ENCODE measurements at places on chromosomes 1 and 21. TPM values are rescaled to one million over a fixed set of nuclear protein-coding genes. Genes with fewer than 3 reads are reported as not detected.

SAMSN1 gene
- polyA plus RNA-seq, result not detected

DNA sequence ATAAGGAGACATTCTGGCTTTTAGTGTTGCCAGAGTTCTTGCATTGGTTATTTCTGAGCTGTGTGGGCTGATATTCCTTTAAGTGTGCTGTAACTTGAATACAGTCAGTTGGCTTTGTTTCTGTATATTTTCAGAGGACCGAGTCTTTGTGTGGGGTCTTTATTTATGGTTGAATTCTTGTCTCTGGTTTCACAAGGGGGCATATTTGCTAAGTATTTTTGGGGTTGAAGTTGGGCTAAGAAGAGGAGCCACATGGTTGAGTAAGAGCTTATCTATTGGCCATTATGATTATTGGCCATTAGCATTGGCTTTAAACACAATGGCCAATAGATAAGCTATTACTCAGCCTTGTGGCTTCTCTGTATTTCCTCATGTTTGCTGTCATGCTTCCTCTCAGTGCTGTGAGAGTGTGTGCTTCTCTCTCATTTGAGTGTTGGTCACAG, 26.3 kb upstream of the PTGFR start:
- DNase-seq, result no peak

GRCh38 chr1:53822931-53823330, 15.2 kb downstream of the NDC1 start:
- no peak for DNase-seq

DNA sequence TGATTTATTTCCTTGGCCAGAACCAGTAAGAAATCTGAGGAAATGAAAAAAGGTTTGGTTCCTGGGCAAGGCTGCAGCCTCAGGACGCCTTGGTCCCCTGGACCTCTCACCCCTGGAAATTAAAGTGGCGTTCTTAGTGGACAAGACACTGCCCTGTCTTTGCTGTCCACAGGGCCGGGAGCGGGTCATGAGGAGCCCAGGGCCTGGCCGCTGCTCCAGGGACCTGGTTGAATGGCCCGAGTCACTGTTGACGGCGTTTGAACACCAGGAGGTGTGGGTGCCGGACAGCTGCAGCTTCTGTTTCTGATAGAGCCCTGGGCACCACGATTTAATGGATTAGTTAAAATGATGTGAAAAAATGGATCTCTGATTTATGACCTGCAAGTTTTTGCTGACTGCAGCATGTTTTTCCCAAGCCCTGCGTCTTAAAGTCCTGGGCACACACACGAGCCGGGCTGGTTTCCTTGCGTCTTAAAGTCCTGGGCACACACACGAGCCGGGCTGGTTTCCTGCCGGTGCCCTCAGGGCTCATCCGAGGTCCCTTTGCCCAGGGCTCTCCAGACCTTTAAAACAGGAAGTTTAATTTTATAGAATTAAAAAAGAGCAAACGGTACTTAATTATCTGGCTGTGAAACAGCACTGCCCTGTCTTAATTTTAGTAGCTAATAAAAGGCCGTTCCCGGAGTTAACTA, 74.1 kb upstream of the ACTRT2 start:
- no peak for DNase-seq

GRCh38 chr1:106366627-106367319, 689.7 kb upstream of the PRMT6 start:
- no peak for DNase-seq

- DNase-seq, result no peak
Measured at GRCh38 chr1:82836973-82837680, 1036.4 kb downstream of the ADGRL2 start.

GRCh38 chr1:97599447-97599846, 321.4 kb downstream of the DPYD start:
- no peak for DNase-seq

GRCh38 chr1:85983316-85983715, 173.3 kb downstream of the COL24A1 start:
- DNase-seq, result no peak

APCS gene
- polyA plus RNA-seq, result not detected

DNA sequence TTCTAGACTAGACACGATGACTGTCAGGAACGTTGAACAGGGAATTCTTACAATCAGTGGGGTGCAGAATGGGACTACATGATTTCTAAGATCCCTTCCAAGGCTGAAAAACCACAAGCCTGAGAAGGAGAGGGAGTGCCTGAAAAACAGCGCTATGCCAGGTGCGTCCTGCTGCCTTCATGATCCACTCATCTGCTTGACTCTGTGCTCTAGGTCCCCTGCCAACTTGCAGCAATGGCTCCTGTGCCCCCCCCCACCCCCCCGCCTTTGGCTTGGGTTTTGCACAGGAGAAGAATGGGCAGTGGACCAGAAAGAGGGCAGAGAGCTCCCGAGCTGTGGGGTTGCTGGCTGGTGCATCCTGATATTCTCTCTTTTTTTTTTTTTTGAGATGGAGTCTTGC, 5.9 kb downstream of the SLC2A7 start:
- no peak for DNase-seq

DNA sequence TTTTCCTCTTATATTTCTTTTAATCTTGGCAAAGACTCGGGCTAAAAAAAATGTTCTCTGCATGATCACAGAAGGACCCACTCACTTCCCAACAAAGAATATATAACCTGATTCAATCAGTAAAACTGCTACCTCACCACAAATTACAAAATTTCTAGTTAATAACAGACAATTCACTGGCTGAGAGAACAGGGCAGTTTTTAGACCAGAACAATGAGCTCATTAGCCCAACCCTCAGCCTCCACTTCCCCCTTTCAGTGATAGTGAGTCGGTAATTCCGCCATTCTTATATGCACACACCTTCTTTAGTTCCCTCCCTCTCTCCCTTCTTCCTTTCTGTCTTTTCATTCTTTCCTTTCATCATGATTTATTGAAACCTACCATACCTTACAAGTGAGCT, 8.9 kb downstream of the SIPA1L2 start:
- DNase-seq, result no peak

- no peak for DNase-seq
Measured at GRCh38 chr1:59831529-59831928, 16.8 kb downstream of the HOOK1 start.

- no peak for DNase-seq
Measured at GRCh38 chr1:150405660-150406059, 41.7 kb downstream of the RPRD2 start.

GRCh38 chr21:34603002-34603709, 11.8 kb downstream of the RCAN1 start:
- DNase-seq, result peak; percentile 46

DNA sequence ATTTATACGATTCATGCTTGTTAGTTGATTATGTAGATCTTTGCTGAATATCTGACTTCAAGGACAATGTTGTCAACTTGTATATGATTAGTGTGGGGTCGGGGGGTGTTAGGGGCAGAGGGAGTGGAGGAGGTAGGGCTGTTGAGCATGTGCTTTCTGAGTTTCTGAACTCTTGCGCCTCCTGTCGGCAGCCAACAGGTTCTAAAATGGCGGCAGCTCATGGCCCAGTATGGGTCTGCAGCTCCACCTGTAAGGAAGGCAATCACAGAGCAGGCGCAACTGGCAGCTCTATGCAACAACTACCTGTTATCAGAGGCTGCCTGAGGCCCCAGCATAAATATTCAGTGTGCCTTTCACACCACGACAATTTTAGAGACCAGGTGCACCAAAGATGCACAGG, 205.8 kb upstream of the PLXNA2 start:
- DNase-seq, result no peak

DNA sequence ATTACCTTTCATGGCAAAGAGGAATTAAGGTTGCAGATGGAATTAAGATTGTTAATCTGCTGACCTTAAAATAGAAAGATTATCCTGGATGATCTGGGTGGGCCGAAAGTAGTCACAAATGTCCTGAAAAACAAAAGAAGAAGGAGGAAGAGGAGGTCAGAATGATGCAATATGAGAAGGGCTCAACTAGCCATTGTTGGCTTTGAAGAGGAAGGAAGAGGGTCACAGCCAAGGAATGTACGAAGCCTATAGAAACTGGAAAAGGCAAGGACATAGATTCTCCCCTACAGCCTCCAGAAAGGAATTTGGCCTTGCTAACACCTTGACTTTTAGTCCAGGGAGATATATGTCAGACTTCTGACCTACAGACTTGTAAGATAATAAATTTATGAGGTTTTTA, 39.4 kb upstream of the FMOD start:
- no peak for DNase-seq

DNA sequence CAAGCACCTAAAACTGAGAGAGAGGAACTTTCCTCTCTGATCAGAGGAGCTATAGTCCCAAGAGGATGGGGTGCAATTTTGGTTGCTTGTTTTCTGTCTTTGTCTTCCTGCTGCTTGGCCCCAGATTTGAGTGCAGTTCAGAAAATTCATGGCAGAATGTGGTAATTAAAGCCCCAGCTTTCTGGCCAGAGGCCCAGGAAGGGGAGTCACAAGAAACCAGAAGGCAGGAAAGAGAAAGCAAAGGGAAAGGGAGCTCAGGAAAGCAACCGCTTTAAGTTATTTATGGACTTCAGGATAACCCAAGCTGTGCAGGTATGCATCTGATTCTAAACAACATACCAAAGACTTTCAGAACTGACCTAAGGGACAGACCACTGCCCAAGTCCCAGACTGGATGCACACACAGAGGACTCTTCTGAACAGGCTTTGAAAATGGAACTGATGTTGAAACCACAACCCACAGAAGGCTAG, 88.8 kb downstream of the ST3GAL3 start:
- no peak for DNase-seq

DNA sequence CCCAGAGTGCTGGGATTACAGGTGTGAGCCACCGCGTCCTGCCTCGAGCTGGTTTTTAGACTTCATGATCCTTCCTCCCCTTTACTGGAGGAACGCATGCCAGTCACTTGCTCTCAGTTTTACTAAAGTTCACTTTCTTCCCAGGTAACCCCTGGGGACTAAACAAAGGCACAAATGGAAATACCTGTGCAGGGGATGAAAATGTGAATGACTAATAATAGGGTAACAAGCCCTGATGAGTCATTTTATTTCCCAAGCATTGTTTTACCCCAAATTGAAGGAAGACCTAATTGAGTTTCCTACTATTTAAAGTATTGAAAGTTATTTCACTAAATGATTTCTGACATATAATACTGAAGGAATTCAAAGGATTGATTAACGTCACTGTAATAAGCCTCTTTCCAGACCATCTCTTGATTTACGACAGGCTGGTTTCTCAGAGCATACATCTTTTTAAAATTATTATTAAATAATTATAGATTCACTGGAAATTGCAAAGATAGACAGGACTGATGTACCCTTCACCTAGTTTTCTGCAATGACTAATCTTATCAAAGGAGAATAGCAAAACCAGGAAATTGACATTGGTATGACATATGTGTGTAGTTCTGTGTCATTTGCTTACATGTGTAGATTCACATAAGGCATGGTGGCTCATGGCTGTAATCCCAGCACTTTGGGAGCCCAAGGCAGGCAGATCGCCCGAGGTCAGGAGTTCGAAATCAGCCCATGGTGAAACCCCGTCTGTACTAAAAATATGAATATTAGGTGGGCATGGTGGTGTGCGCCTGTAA, 53.2 kb upstream of the SOD1 start:
- no peak for DNase-seq

EEIG2 gene
- polyA plus RNA-seq, result 6.1 TPM

CLCA1 gene
- polyA plus RNA-seq, result not detected

- DNase-seq, result no peak
Measured at GRCh38 chr1:28249866-28250295, 9.4 kb upstream of the SESN2 start.

LCE2C gene
- not detected for polyA plus RNA-seq

- DNase-seq, result no peak
Measured at GRCh38 chr1:228090613-228091081, 8.1 kb downstream of the ARF1 start.

VWA5B1 gene
- polyA plus RNA-seq, result not detected

DNA sequence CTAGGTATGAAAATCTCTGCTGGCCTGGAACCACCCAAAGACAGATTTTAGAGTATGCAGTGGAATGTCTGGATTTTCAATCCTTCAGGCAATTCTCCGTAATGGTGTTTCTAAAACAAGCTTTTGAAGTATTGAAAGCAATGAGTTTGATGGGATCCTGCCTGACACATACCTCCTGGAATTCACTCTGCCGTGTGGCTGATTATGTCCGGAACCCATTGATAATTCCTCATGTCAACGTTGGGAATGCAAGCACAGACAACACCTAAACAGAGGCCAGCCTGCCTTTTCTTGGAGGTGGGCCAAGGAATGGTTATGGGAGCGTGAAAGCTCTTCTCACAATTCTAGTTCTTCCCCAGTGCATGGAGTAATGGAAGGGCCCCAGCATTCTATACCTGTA, 168.9 kb upstream of the HMCN1 start:
- peak; percentile 55 for DNase-seq

DNA sequence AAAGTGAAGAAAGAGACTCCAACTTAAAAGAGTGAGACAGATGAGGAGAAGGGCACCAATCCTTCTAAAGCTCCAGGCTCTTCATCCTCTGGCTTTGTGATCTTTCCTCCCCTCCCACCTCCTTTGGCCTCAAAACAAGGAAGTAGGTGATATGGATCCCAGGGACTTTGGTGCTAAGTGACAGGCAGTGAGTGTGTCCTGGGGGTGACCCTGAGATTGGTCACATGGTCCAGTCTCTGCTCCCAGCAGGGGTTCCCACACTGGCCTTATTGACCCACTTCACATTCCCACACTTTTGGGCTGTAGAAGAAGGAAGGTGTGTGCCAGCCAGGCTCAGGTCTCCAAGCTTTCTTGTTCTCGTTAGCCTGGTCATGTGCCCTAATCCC, 401.2 kb upstream of the PROX1 start:
- DNase-seq, result no peak

SLC25A34 gene
- polyA plus RNA-seq, result 0.46 TPM

KCNE2 gene
- not detected for polyA plus RNA-seq

Measured in AG04450 (cell line).